Umbilical cord (tissue), 2 donors: ENCODE measurements at places on chromosomes 7 and 10.

- DNase-seq: no peak
These were observed 261.2 kb upstream of the SEMA3A start for GRCh38 chr7:84455788-84456187.

GRCh38 chr10:98154076-98154475, 19.6 kb downstream of the R3HCC1L start:
- no peak for DNase-seq

- no peak for DNase-seq
These were observed 11.4 kb upstream of the PAX4 start for GRCh38 chr7:127629268-127629854.

- no peak for DNase-seq
These were observed 126.8 kb downstream of the WDR37 start for GRCh38 chr10:1183033-1183396.

GRCh38 chr7:119783799-119784198, 489.2 kb upstream of the KCND2 start:
- DNase-seq: no peak

- DNase-seq: no peak
These were observed 569.4 kb downstream of the PTPRN2 start for GRCh38 chr7:158018098-158018762.

GRCh38 chr10:86765548-86765947, 9.1 kb downstream of the BMPR1A start:
- DNase-seq: no peak

DNA sequence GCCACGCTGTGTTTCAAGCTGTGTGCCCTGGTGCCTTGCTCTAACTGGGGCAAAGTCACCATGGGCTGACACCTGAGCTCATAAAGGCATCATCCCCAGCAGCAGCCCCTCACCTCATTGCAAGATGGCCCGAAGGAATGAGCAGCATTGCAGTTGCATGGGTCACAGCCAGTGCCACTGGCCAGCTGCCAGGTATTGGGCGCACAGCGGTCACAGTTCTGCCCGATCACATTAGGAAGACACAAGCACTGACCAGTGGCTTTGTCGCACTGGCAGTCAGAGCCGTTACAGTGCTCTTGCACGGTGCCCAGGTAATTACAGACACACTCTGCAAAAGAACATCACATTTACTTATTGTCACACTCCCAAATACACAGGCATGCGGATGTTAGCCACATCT, 51.1 kb downstream of the LAMB1 start:
- DNase-seq: no peak

- no peak for DNase-seq
These were observed 714.8 kb downstream of the CCSER2 start for GRCh38 chr10:85043207-85043606.

- DNase-seq: no peak
These were observed 14.3 kb downstream of the EIF4EBP2 start for GRCh38 chr10:70418229-70418628.
